ENCODE measurements at places on chromosomes 5 and 9. TPM values are rescaled to one million over a fixed set of nuclear protein-coding genes. Genes with fewer than 3 reads are reported as not detected.

- H3K4me3 ChIP-seq: peak overlapping the region; percentile 33
- no peaks in the 10 kb centered on the region for H3K27me3 ChIP-seq
- no peak overlapping the region for H3K27ac ChIP-seq
- peak; percentile 10 for DNase-seq
- no peaks in the 10 kb centered on the region for H3K4me1 ChIP-seq
- no peaks in the 10 kb centered on the region for H3K36me3 ChIP-seq
Observed at GRCh38 chr5:77844373-77844622, 68.2 kb upstream of the TBCA start.

DNA sequence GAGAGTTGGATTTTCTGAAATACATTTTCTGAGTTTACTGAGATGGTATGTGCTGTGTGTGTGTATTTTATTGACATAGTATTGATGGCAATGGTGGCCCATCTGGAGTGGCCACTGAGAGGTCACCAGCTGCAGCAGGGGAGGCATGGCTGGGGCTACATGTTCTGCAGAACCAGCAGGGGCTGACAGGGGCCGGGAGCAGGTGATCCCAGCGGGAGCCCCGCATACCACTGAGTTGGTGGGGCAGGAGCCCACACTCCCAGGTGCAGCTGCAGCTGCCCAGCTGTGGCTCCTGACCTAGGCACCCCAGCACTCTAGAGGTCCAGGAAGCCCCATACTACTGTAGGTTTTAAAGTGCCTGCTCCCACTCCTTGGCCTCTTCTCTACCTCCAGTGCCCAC is 1044.2 kb upstream of the CDH9 start:
- no peak overlapping the region for H3K27ac ChIP-seq
- H3K4me1 ChIP-seq: no peaks in the 10 kb centered on the region
- no peaks in the 10 kb centered on the region for H3K36me3 ChIP-seq
- DNase-seq: no peak
- no peak overlapping the region for H3K4me3 ChIP-seq

- no peak overlapping the region for H3K4me3 ChIP-seq
- DNase-seq: no peak
- no peaks in the 10 kb centered on the region for H3K27me3 ChIP-seq
Observed at GRCh38 chr5:110865400-110866094, 126.7 kb downstream of the SLC25A46 start.

DNA sequence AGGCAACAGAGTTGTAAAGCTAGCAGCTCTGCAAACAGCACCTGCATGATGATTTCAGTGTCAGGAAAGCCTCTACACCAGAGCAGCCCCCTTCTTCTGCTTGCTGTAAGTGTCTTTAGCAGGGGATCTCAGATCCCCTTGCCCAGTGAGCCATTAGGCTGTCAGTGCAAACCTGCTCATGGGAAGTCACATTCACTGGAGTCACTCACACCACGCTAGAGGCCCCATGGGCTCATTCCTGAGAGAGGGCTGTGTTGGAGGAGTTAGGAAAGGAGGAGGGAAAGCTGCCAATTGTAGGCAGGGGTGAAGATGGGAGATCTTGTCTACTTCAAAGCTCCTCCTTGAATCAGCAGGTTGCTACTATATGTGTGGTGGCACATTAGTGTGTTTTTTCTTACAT is 275.2 kb downstream of the SMARCA2 start:
- H3K36me3 ChIP-seq: no peaks in the 10 kb centered on the region
- no peaks in the 10 kb centered on the region for H3K4me1 ChIP-seq
- no peak overlapping the region for H3K4me3 ChIP-seq
- H3K27ac ChIP-seq: no peak overlapping the region
- H3K27me3 ChIP-seq: no peaks in the 10 kb centered on the region

- H3K27ac ChIP-seq: no peak overlapping the region
- H3K4me3 ChIP-seq: no peak overlapping the region
- DNase-seq: no peak
Observed at GRCh38 chr9:113350937-113351336, 1.6 kb downstream of the BSPRY start.

GRCh38 chr5:93723681-93724080 is 17.7 kb downstream of the POU5F2 start:
- no peaks in the 10 kb centered on the region for H3K27me3 ChIP-seq
- H3K27ac ChIP-seq: no peak overlapping the region
- no peak overlapping the region for H3K4me3 ChIP-seq
- H3K36me3 ChIP-seq: no peaks in the 10 kb centered on the region
- H3K4me1 ChIP-seq: peaks cover 4% of the 10 kb centered on the region

DNA sequence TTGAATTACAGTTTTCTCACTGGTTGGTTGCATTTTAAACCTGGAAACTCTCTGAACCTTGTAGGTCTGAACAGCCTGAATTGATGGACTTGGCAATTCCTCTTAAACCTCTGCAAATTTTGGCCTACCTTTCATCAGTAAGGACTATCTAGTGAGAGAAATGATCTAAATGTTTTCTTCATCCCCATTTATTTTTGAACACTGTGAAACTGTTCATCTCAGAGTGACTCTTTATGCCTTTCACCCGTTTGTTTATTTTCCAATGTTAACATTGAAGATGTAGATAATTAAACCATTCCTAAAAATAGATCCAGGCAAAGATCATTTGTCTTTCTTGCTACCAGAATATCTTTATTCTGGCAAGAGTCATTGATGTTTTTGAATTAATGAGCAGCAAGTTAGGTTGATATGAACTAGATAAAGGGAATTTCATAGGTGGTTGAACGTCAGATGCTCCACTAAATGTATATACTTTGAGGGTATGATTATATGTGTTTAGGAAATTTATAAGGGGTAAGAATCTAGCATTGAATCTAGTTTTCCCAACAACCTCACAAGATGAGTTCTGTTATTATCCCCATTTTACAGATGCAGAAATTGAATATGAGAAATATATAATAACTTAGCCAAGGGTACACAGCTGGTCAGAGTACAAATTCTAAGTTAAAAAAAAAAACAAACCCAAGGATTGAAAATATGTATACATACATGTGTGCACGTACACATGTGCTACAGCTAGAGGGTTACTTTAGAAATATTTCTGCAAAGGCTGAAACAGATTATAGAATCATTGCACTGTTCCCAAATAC is 3.4 kb downstream of the CPEB4 start:
- H3K27ac ChIP-seq: no peak overlapping the region
- H3K36me3 ChIP-seq: no peaks in the 10 kb centered on the region
- peaks cover 3% of the 10 kb centered on the region for H3K4me1 ChIP-seq

DNA sequence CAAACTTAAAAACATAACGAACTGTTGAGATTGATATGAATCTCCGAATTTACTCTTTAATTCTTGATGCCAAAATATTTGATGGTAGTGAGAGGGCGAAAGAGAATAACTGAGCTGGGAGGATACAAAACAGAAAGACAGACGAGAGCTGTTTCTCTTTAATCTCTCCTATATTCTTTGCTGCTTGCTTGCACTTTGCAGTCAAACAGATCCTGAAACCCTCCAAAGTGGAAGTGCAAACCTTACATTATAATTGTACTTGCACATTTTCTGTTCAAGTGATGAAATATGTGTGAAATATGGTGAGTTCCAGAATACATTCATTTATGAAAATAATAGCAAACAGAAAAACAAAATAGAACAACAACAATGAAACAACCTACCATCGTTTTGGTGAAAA is 63.8 kb downstream of the PAM start:
- no peaks in the 10 kb centered on the region for H3K27me3 ChIP-seq
- H3K36me3 ChIP-seq: no peaks in the 10 kb centered on the region
- no peak overlapping the region for H3K4me3 ChIP-seq
- no peak overlapping the region for H3K27ac ChIP-seq

- H3K36me3 ChIP-seq: no peaks in the 10 kb centered on the region
- no peak overlapping the region for H3K4me3 ChIP-seq
- no peaks in the 10 kb centered on the region for H3K27me3 ChIP-seq
- no peaks in the 10 kb centered on the region for H3K4me1 ChIP-seq
- no peak overlapping the region for H3K27ac ChIP-seq
Observed at GRCh38 chr5:83244516-83244915, 167.2 kb downstream of the XRCC4 start.

- no peaks in the 10 kb centered on the region for H3K4me1 ChIP-seq
- no peak overlapping the region for H3K4me3 ChIP-seq
- H3K27me3 ChIP-seq: no peaks in the 10 kb centered on the region
- H3K36me3 ChIP-seq: peaks cover 13% of the 10 kb centered on the region
- DNase-seq: no peak
Observed at GRCh38 chr9:89357331-89358197, 39.3 kb downstream of the SECISBP2 start.

DNA sequence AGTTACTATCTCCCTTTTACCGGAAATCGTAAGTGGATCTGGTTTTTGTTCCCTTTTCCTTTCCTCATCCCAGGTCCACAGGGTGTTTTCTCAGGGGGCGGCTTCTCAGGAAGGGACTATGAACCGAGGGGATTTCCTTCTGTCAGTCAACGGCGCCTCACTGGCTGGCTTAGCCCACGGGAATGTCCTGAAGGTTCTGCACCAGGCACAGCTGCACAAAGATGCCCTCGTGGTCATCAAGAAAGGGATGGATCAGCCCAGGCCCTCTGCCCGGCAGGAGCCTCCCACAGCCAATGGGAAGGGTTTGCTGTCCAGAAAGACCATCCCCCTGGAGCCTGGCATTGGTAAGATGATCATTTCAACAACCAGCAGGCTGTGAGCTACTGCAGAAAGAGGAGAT is 75.8 kb downstream of the GOLPH3 start:
- H3K27ac ChIP-seq: no peak overlapping the region
- H3K4me1 ChIP-seq: no peaks in the 10 kb centered on the region
- H3K36me3 ChIP-seq: peaks cover 7% of the 10 kb centered on the region
- no peaks in the 10 kb centered on the region for H3K27me3 ChIP-seq
- H3K4me3 ChIP-seq: no peak overlapping the region
- DNase-seq: no peak

- H3K4me3 ChIP-seq: peak overlapping the region; percentile 87
- H3K27ac ChIP-seq: peak overlapping the region; percentile 77
- peak; percentile 48 for DNase-seq
- H3K4me1 ChIP-seq: peaks cover 6% of the 10 kb centered on the region
Observed at GRCh38 chr5:178230879-178231538, 1.6 kb downstream of the PHYKPL start.

GRCh38 chr9:37029776-37030610 is 4.1 kb downstream of the PAX5 start:
- H3K4me1 ChIP-seq: no peaks in the 10 kb centered on the region
- no peaks in the 10 kb centered on the region for H3K36me3 ChIP-seq
- H3K27ac ChIP-seq: no peak overlapping the region

GRCh38 chr5:109805472-109805871 is 115.7 kb downstream of the MAN2A1 start:
- H3K27me3 ChIP-seq: no peaks in the 10 kb centered on the region
- no peak for DNase-seq
- no peaks in the 10 kb centered on the region for H3K4me1 ChIP-seq
- no peak overlapping the region for H3K4me3 ChIP-seq
- H3K36me3 ChIP-seq: no peaks in the 10 kb centered on the region

GRCh38 chr5:74186356-74187315 is 453.9 kb downstream of the ENC1 start:
- H3K4me3 ChIP-seq: no peak overlapping the region
- DNase-seq: no peak
- H3K27me3 ChIP-seq: no peaks in the 10 kb centered on the region
- H3K36me3 ChIP-seq: no peaks in the 10 kb centered on the region

DNA sequence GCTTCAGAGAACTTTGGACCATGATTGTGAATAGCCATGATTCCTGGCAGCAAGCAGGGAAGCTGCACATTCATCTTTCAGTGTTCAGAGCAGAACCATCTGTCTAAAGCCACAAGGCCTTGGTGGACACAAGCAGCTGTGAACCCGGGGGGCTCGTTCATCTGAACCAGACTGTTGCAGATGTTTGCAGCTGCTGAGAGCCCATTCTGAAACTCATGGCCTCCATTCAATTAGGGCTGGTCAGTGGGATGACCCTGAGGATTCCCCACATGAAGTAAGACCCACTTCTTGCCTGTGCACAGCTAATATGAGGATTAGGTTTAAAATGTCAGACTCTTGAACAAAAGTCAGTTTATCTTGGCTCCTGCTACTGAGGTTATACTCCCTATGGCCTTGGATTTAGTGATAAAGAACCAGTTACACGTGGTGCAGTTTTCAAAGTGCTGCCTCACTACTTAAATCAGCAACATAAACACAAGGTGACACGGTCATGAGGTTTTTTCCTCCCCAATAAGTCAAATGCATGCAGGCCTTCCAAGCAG is 109.8 kb upstream of the IFNK start:
- DNase-seq: no peak
- peaks cover 2% of the 10 kb centered on the region for H3K4me1 ChIP-seq
- no peak overlapping the region for H3K27ac ChIP-seq
- no peaks in the 10 kb centered on the region for H3K36me3 ChIP-seq
- no peak overlapping the region for H3K4me3 ChIP-seq
- no peaks in the 10 kb centered on the region for H3K27me3 ChIP-seq

DNA sequence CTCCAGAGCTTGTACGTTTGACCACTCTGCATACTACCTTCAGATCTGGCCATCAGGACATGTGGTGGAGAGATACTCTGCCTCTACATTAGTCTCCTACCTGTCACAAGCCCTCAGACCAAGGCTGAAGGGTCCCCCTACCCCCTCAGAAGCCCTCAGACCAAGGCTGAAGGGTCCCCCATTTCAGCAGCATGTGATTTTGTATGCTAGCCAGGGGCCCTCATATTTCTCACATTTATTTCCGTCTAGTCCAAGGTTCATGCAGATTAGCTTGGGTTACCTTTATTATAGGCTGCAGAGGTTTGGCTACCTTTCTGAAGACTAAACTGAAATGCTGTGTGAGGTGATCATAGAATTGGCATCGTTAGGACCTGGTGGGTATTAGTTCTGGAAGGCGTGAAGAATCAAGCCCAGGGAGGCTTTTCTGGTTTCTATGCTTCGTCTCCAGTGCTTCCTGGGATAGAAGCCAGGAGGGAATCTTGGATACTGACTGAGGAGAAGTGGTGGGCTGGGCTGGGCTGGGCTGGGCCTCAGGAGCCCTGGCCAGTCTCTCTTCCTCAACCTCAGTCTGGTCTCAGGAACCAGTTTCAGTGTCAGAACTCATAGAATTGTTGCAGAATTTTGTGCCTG is 2.8 kb downstream of the SMIM32 start:
- H3K36me3 ChIP-seq: no peaks in the 10 kb centered on the region
- no peaks in the 10 kb centered on the region for H3K4me1 ChIP-seq
- peaks cover 34% of the 10 kb centered on the region for H3K27me3 ChIP-seq
- no peak overlapping the region for H3K4me3 ChIP-seq
- H3K27ac ChIP-seq: no peak overlapping the region

GRCh38 chr5:109707531-109707930 is 17.8 kb downstream of the MAN2A1 start:
- no peaks in the 10 kb centered on the region for H3K27me3 ChIP-seq
- H3K36me3 ChIP-seq: no peaks in the 10 kb centered on the region
- H3K4me3 ChIP-seq: no peak overlapping the region
- DNase-seq: no peak

GRCh38 chr5:56986626-56986947 is 34.7 kb upstream of the MIER3 start:
- H3K4me3 ChIP-seq: no peak overlapping the region
- no peaks in the 10 kb centered on the region for H3K27me3 ChIP-seq
- no peaks in the 10 kb centered on the region for H3K36me3 ChIP-seq
- H3K27ac ChIP-seq: no peak overlapping the region
- no peaks in the 10 kb centered on the region for H3K4me1 ChIP-seq
- DNase-seq: no peak

- no peak overlapping the region for H3K4me3 ChIP-seq
- H3K4me1 ChIP-seq: peaks cover 6% of the 10 kb centered on the region
- H3K27ac ChIP-seq: peak overlapping the region; percentile 51
- DNase-seq: peak; percentile 69
Observed at GRCh38 chr5:91307048-91307447, 76.1 kb downstream of the ARRDC3 start.

Gene FREM1
- under 0.01 TPM for total RNA-seq

Gene GNA14
- 0.26 TPM for total RNA-seq

Gene CORO2A
- total RNA-seq: under 0.01 TPM

Gene SIT1
- not detected for total RNA-seq

Gene SH3RF2
- total RNA-seq: 1.2 TPM

Gene PCDHA9
- total RNA-seq: 0.26 TPM

Gene CCDC152
- total RNA-seq: 1.5 TPM

Gene HRCT1
- 1.2 TPM for total RNA-seq

Gene ADAMTSL1
- total RNA-seq: 27.9 TPM

Gene SH3GL2
- under 0.01 TPM for total RNA-seq

Gene LRRC19
- not detected for total RNA-seq

Gene ARL14EPL
- total RNA-seq: not detected

Measured in fibroblast of lung (primary cell).